ENCODE measurements at places on chromosomes 5 and 9.

DNA sequence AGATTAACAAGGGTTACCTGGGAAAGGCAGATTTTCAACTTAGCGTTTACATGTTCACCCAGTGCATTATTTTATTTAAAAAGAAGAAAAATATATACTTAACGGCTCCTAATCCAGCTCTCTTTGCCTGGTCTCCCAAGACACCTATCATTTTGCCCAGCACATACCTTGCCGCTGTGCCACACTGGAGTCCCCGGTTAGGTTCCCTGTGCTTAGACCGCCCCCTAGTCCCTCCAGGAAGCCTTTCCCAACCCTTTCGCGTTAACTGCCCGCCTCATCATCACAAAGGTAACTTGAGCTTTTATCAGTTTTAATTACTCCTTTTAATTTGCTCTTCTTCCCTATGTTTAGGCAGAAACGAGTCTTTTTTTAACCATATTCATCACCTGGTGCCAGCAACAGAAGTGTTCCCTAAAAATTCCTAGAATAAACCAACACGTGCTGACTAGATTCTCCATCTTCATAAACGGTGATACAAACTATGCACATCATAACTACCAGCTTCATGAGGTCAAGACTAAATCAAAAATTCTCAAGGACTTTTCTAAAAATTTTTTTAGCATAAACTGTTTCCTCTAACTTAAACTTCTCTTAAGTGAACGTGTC lies 19.7 kb downstream of the DNAJA1 start:
- peak; percentile 63 for DNase-seq

DNA sequence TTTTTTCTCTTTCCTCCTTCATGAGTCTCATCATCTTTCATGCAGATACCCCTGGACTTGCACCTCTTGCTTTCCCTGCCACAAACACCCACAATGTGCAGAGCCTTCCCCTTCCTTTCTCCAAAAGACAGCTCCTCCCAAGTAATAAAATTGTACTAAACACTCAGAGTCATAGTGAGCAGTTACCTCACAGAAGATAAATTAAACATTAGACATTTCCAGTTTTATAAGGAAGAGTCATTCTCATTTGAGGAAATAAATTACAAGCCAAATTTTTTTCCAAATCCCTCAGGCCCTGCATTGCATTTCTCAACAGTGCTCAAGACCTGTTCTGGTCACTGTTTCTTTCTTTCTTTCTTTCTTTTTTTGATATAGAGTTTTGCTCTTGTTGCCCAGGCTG lies 131.5 kb downstream of the ATPSCKMT start:
- DNase-seq, result no peak

DNA sequence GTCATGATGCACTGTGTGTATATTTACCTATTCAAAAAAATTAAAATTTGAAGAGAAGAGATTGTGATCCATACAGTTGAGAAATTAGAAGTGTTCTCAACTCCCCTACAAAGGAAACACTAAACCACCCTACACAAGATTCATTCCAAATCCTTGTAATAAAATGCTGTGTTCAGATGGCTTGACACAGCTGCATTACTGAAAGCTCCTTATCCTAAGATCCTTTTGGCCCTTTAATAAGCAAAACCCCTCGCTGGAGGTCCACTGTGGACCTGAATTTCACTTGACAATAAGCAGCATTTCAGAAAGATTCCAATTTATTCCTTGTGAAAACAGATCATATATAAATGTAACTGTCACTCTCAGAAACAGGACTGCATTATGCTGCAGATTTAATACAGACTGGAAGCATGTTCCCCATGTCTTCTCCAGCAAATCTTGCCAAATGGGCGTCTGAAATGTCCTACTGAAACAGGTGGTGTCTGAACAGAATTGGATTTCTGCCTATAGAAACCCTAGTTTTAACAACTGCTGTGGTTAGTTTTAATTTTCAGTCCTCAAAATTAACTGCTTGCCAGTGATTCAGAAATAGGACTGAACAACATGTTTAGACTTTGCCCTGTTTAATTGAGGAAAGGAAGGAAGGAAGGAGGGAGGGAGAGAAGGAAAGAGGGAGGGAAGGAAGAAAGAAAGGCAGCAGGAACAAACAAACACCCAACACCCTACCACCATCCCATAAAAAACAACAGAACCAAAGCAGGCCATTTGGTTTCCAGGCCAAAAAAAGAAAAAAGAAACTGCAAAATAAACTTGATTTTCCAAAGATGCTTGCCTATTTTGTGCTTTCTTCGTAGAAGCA lies 179.6 kb downstream of the MLLT3 start:
- DNase-seq, result no peak

DNA sequence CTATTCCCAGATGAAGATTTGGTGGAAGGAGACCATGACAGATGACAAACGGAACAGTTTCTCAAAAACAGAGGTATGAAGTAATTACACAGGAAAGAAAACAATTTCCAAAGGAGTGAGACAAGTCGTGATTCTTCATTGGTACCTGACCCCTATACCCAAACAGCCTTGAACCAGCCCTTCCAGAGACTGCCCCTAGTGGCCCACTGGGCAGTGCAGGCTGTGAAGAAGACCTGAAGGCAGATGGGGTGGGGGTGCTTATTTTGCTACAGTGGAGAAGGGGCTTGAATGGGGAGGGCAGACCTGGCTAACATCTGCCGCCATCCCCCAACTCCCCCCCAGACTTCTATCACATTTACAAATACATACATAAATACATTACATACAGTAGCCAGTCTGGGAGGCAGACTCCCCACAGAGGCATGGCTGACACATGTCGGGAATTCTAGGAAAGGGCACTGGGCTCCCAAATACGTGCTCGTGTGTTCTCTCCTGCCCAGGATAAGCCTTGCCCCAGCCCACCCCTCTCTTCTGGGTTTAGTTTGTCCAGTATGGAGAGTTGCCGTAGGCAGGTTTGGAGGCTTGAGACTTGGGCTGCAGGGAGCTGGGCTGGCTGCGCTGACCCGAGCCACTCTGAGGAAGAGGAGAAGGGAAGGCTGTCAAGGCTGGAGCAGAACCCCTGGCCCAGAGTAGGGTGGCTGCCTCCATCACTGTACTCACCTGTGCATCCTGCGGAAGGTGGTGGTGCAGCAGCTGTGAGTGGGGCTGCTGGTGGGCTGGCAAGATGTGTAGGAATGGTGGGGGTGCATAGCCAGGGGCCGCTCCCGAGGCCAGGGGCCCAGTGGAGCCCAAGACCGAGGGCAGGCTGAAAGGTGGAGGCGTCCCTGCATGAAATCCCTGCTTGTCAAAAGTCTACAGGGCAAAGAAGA lies 105.3 kb downstream of the UBE2R2 start:
- DNase-seq, result peak; percentile 70

GRCh38 chr5:134371834-134372340 lies 518 bp downstream of the UBE2B start:
- peak; percentile 67 for DNase-seq

DNA sequence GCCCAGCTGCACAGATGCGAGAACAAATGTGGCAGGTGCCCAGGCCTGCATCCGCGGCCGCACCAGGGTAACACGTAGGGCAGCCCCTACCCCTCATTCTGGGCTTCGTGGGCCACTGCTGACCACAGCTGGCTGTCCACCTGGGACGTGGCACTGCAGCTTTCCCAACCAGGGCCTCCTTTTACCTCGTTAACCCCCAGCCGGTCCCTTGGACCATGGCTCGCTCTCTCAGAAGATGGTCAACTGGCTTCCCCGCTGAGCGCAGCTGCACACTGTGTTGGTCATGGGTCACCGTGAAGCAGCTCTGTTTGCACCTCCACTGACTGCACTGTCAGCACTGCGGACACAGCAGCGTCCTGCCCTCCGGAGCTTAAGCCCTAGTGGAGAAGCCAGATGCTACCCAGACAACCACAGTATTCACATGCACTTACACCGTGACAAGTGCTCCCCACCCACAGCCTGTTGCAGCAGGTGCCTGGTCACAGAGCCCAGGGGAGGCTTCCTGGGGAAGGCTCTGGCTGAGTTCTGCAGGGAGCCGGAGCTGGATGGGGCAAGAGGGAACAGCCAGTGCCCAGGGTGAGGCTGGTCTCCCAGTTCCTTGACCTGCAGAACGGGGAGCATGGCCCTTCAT lies 10.5 kb upstream of the PLEKHG4B start:
- no peak for DNase-seq

DNA sequence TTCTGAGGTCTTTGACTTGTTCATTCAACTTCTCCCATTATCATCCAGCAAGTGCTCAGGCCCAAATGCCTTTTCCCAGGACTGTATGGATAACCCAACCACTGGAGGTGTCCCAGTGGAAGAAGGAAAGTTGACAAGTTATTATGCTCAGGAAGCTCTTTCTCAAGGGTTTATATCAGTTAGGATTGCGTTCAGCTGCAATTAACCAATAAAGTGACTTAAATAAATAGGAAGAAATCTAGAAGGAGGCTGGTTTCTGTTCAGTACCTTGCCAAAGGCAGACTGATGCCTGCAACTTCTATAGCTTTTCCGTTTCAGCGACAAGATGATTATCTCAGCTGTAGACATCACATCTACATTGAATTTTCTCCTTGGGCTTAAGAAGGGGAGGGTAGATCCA lies 52.1 kb downstream of the ENC1 start:
- no peak for DNase-seq

DNA sequence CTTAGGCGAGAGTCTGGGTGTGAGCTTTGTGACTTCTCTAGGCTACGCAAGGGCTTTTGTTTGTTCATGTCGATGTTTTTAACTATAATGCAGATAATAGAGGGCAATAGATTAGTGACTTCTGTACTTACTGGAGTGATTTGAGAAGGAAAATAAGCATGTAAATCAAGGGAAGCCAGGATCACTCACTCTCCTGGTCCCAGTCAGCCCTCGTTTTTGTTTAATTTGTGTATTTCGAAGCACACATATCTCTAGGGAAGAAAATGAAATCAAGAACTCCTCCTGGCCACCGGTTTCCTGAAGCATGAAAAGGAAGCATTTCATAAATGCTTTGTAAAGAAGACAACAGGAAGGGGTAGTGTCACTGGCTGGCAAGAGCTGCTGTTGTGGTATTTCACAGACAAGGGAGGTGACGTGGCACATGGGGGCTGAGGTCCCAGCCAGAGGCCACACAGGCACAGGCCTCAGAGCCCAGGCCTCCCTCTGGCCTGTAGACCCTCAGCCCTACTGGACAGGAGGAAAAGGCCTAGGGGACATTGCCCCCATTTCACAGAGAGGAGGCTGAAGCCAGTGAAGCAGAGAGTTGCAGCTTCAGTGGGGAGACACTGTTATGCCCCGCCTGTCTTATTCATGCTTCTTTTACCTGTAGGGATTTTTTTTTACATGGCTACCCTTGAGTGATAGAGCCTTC lies 34.1 kb downstream of the IRF1 start:
- no peak for DNase-seq

GRCh38 chr9:91833878-91834255 lies 116.2 kb downstream of the ROR2 start:
- DNase-seq, result no peak

GRCh38 chr5:130017173-130017572 lies 112.9 kb downstream of the CHSY3 start:
- DNase-seq, result no peak

DNA sequence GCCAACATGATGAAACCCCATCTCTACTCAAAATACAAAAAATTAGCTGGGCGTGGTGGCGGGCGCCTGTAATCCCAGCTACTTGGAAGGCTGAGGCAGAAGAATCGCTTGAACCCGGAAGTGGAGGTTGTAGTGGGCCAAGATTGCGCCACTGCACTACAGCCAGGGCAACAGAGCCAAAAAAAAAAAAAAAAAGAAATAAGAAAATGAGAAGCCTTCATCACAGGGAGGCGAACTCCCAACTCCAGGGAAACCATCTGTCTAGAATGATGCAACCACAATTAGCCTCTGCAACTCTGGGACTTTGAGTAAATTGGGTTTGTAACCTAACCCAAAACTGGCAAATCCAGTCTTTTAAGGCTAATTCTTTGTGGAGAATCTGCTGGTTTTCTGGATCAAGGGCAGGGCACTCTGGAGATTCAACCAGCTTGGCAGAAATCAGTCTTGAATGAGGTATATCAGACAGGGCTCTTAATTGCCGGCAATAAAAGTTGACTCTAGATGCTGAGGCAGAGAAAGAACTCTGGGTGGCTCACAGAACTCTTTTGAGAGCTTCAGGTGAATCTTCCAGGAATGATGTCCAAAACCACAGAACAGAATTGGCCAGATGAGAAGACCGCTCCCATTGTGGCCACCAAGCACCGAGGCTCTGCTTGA lies 9.9 kb downstream of the S100Z start:
- no peak for DNase-seq

- no peak for DNase-seq
These were observed 13.2 kb downstream of the PTGS1 start for GRCh38 chr9:122383992-122384461.

DNA sequence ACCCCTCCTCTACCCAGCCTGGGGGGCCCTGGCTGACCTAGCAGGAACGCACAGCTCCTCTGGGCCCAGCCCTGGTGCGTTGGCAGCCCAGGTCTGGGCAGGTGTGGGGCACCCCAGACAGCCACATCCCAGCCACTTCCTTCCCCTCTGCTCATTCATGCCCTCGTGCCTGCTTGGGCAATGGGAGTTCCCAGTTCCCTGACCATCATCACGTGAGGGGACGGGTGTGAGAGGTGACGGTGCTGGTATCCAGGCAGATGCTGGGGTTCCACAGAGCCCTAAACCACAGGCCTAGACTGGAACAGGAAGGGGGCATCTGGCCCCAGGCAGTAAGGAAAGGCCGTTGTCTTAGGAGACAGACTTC lies 8.4 kb downstream of the RALGDS start:
- DNase-seq, result peak; percentile 17

DNA sequence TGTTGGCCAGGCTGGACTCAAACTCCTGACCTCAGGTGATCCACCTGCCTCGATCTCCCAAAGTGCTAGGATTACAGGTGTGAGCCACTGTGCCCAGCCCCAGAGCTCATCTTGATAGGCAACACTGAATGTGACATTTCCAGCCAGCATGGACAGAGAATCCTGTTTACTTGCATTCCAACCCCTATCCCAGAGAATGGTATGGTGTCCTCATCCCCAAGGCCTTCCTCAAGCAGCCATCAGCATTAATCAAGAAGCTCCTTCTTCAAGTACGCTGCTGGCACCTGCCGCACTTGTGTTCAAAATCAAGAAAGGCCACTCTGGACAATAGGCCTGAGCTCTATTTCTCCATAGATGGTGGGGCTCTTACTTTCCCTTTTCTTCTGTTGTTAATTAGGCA lies 40.2 kb downstream of the STARD4 start:
- DNase-seq, result no peak

DNA sequence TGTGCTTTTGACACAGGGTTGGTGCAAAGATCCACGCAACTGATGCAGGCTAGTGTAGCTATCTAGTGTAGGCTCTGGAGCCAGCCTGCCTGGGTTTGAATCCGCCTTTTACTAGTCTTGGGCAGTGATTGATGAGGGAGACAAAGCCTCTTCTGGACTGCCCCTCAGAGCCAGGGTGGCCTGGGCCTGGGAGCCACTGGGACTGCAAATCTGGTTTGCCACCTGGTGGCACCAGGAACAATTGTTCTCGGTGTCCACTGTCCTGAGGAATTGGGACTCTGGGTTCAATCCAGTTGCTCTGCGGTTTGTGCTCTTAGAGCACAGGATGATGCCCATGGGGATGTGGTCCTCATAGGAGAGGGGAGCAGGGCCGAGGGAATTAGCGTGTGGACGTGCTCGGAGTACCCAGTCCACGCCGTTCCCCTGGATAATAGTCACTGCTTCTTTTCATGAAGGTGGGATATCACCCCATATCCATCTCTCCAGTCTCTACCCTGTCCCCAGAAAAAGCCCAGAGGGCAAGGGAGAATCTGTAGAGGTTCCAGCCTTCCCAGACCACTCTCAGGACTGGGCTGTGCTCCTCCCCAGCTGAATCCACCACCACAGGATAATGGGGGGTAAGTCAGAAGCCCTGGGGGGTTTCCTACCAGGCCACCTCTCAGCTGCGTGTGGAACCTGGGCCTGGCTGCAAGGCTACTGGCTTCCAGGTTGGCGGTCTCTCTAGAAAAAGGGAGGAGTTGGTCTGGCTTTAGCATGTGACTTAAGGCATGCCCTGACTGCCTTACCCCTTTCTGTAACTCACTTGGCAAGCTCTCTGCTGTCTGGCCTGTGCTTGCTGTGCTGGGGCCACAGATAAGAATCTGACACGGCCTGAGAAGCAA lies 1.9 kb downstream of the B4GALT7 start:
- peak; percentile 30 for DNase-seq
